ENCODE measurements at places on chromosomes 12 and 14. TPM values are rescaled to one million over a fixed set of nuclear protein-coding genes. Genes with fewer than 3 reads are reported as not detected.

Gene TRHDE
- total RNA-seq = not detected

Gene SLC6A13
- not detected for total RNA-seq

Gene RASSF9
- total RNA-seq = not detected

Gene TC2N
- not detected for total RNA-seq

Gene KRT80
- not detected for total RNA-seq

DNA sequence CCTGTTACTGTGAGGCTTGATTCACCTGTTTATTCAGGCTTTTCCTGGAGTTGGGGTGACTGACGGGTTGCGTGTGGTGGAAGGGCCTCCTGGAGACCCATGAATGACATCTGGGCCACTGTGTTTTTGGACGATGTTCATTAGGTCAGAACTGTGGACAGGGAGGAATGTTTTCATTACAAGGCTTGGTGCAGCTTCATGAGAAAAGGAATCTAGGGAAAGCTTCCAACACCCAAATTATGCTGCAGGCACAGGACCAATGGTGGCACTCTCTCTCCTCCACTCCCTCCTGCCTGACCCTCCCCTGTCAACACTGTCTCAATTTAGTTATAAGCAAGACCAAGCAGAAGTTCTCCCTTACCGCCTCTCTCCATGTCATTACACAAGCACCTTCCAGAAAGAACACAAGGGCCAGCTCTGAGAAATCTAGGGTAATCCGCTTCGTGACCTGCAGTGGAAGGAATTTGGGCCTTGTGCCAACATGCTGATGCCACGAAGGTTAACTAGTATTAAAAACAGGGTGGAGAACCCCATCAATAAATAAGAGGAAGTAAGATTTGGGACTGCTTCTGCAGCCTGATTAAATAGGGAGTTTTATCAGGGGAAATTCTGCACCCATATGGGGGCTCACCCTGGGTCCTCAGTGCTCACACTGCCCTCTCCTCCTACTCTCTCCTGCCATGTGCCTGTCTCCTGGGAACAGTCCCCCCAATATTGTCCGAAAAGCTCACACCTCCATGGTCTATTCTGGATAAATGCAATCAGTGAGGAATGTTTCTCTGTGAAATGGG, 200.3 kb downstream of the KTN1 start:
- no peak for DNase-seq

DNA sequence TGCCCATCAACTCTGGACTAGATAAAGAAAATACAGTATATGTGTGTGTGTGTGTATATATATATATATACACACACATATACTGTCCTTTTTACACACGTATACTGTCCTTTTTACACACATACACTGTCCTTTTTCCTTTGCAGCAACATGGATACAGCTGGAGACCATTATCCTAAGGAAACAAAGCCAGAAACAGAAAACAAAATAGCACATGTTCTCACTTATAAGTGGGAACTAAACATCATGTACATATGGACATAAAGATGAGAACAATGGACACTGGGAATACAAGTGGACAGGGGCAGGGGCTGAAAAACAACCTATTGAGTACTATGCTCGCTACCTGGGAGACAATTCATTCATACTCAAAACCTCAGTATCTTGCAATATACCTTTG, 23.7 kb downstream of the VDR start:
- DNase-seq = no peak

GRCh38 chr12:38588624-38589305, 272.2 kb downstream of the ALG10B start:
- no peak for DNase-seq

Gene DAO
- total RNA-seq = not detected

GRCh38 chr14:25680934-25681333, 631.0 kb upstream of the STXBP6 start:
- DNase-seq = no peak

GRCh38 chr14:89236851-89237250, 180.2 kb downstream of the FOXN3 start:
- no peak for DNase-seq

Gene LPAR5
- 14.6 TPM for total RNA-seq

DNA sequence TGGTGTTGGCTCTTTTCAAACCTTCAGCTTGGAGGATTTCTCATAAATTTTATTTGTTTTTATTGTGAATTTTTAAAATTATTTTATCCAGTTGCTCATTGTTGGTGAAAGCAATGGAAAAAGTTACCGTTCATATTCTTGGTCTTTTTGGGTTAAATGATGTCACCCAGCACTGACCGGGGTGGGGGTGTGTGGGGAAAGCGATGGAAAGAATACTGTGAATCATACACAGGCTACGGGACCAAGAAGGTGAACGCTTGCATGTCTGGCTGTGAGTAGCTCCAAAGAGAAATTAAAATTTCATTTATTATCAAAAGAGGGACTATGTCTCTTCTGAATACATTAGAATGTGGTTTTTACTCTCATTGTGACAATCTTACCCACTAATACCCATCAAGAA, 430.1 kb downstream of the AEBP2 start:
- no peak for DNase-seq

- DNase-seq = no peak
Observed at GRCh38 chr14:50985859-50986331, 41.6 kb upstream of the PYGL start.

Gene KANSL2
- 33.9 TPM for total RNA-seq

DNA sequence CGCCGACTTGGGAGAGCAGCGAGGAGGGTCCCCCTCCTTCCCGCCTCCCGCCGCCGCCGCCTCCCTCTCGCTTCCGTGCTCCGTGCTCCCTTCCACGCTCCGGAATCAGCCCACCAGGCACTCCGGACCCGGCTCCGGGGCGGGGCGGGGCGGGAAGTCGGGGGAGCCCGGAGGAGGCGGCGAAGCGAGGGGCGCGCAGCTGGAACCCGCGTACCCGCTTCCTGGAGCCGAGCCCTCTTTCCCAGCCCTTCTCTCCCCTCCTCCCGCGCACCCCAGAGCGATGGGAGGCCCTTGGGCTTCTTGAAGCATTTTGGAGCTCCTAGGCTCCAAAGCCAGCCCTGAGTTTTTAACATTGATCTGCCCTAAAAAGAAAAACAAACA, at the start of gene SYNDIG1L:
SYNDIG1L (minus strand) TSS at position 9 of the 381 bp plus-strand sequence. CDS start 16,466 bp downstream, outside the sequence.
- no peak for DNase-seq

DNA sequence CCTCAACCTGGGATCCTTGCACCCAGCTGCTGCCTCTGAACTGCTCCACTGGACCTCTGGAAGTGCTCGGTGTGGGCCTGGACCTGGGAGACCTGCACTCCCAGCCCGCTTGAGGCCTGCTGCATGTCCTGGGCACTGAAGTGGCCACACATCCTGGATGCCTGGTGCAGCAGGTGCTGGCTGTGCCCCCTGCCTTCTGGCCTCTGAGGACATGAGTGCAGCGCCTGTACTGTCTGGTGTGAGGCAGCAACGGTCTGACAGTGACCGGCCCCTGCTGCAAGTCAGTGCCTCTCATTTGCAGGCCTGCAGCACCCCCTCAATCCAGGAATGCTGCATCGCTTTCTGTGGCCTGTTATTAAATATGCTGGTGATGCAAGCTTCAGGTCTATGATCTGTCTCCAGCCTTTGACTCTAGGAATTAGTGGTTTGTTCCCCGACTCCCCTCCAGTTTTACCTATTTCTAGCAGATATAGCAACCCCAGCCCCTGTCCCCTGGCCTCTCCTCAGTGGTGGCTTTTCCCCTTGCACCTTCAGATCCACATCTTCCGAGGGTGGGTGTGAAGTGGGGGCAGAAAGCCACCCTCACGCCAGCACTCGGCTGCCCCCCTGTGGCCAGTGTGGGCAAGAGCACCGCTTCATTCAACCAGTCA, 3.6 kb downstream of the SMIM41 start:
- peak; percentile 84 for DNase-seq

- DNase-seq = no peak
Observed at GRCh38 chr14:93830753-93831461, 42.6 kb upstream of the PRIMA1 start.

DNA sequence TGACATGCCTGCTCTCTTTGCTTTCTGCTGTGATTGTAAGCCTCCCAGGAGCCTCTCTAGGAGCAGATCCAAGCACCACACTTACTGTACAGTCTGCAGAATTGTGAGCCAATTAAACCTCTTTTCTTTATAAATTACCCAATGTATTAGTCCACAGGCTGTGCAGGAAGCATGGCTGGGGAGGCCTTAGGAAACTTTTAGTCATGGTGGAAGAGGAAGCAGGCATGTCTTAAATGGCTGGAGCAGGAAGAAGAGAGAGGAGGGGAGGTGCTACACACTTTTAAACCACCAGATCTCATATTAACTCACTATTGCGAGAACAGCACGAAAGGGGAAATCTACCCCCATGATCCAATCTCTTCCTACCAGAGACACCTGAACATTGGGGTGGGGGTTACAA, 108.9 kb downstream of the DERA start:
- no peak for DNase-seq

DNA sequence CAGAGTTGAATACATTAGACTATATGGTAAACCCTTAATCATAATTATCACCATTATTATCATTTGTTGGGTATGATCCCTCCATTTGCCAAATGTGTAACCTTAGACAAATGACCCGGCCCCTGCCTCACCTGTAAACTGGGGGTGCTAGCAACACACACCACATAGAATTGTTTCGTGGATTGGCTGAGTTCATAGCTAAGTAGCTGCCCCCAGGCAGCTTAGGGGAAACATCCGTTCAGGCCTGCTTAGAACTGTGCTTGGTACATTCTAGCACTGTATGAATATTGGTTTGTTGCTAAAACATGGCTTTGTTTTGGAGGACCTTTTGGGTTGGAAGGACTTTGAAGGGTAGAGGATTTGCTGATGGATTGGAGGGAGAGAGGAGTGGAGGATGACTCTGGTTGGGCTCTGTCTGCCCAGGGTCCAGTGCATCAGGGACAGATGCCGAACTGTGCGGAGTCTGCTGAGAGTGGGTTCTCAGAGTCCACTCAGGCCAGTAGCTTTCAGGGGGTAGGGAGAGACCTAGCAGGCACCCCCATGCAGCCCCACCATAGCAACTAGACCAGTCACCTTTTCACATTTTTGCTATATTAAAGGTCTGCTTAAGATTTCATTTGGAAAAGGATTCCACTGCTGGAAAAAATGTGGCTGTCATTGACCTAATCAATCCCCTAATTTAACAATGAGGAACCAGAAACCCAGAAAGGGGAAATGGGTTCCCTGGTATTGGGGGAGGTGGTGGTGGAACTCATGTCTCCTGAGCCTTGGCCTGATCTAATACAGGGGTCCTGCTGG, 2.2 kb downstream of the RIN3 start:
- DNase-seq = no peak

Gene TAS2R20
- total RNA-seq = 18.2 TPM

GRCh38 chr12:80576641-80577418, 130.6 kb upstream of the MYF6 start:
- DNase-seq = no peak
